ENCODE measurements at places on chromosomes 5 and 9.

DNA sequence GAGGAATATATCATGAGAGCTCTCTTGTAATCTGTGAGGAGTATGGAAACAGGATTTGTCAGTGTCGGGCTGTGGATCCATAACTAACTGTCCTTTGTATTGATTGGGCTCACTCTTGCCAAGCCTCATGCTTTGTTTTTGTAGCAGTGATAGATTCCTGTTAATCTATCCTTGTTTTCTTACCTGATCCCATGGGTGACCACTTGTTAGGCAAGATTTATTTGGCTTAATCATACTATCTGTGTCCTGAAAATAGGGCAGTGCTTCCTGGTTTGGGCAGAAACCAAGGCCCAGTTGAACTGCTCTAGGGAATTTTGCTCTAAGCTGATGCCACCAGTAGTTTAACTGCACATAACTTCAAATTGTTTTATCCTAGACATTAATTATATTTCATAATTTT is 6.1 kb downstream of the NDFIP1 start:
- DNase-seq: no peak

DNA sequence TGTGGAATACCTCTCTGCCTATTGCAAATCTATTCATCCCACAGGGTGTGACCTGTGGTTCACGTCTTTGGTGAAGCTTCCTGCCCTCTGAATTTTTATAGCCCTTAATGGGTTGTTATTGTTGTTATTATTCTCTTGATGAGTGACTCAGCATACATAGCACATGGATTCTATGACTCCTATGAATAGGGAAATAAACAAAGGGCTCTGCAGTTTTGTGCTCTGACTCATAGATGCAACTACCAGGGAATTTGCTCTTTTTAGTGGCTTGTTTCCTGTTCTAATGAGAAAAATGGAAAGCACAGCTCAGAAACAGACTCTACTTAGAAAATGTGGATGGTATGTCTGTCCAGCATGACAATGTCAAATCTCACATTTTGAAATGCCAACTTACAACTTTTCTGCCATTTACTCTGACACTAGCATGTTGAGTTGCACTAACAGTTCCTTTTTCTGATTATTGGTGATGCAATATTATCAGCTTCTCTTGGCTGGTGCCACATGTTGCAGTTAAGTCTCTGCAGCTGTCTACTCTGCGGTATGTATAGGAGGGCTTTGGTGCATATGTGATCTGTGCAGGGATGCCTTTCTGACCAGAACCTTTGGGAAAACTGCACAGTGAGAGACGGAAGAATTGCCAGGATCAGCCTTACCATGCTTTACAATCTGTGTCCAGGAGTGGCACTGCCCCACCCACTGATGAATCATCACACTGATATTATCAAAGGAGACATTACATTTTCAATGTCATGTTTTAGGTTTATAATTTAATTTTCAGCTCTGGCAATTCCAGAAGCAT is 996.4 kb upstream of the WWC1 start:
- no peak for DNase-seq

DNA sequence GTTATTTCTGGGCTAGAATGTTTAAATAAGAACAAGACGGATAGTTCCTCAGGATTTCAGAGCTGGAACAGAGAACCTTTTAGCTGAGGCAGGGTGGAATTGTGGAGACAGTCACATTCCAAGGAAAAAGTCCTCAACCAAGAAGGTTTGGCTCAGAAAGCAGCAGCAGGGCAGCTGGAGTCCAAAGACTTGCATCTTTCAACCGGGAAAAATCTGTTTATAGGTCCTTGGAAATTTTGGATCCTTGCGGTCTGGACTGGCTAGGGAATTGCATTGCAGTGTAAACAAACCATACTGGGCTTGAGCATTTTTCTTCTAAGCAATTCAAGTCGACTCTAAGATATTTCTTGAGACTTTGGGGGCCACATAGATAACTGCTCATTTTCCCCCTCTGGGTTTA is 40.8 kb upstream of the HMHB1 start:
- no peak for DNase-seq

GRCh38 chr9:107991581-107991980 is 502.0 kb upstream of the KLF4 start:
- DNase-seq: no peak

DNA sequence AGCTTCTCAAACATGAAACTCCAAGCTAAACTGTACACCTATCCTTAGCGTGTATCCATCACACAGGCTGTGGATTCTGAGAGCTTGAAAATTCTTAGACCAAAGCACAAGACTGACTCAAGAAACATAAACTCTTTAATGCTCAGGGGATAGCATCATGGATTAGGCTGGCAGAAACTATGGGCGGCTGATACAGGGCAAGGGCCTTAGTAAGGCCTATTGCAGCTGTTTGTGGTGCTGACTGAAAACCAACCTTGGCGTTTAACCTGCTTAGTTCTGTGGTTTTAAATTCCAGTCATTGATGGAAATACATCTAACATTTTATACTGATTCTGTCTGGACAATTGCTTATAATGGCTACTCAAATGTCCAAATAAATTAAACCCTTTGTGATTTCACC is 183.7 kb downstream of the TLR4 start:
- no peak for DNase-seq

GRCh38 chr5:149740866-149741459 is 10.9 kb downstream of the PPARGC1B start:
- no peak for DNase-seq

- DNase-seq: no peak
Measured at GRCh38 chr9:105908069-105908468, 213.7 kb downstream of the TMEM38B start.

- no peak for DNase-seq
Measured at GRCh38 chr5:140398379-140398811, 3.2 kb upstream of the ANKHD1 start.

DNA sequence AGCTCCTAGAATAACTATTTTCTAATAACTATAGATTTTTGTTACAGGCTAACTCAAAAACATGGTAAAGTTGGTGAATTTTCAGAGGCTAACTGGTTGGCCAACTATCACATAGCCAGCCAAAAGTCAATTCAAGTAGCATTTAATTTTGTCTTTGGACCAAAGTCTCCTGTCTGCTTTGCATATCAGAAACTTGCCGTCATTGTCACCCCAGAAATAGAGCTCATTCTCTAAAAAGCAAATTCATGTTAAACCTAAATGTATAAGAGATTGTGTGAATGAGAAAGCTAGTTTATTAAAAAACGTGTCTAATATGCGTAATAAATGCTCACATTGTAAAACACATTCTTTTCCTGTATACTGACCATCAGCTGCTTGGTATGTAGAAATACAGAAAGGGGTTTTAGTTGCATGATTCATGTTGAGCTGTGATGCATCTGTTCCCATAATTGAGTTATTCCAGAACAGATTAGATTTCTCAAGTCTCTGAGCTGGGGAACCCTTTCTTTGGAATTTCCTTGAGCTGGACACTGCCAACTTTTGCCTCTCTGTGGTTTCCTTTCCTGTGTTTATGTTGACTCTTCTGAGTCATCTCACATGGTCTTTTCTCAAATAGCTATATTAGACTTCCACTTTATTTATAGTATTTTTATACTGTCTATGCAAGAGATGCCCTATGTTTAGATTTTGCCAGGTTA is 7.3 kb downstream of the SRFBP1 start:
- DNase-seq: no peak

DNA sequence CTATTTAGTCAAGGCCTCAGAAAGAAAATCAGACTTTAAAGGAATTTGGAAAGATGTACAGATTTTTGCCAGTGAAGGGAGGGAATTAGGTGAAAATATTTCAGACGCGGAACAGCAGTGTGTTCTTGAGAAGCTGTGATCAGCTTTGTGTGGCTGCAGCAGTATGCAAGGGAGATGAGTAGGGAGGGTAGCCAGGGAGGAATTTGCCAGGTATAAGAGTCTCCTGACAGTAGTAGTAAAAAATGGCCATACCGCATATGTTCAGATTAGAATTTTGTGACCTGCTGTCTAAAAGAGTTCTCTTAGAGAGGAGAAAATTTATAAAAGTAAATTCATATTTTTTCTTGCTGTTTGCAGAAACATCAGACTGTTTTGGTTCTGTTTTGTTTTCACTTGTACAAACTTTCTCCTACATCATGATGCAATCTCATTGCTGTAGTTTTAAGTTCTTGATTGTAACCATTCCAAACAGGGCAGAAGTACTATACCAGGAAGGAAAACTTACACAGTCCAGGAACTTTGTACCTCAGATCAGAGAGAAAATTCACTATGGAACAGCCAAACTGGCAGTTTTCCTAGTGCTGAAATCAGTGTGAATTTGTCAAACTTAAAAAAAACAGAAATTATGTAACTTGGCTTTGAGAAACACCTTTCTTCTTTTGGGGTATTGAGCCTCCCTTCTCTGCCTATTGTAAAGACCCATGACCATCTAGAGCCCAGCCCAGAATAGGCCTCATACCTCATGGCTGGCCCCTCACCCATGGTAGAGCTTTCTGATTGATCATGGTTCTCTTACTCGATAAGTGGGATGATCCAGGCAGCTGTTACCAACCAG is 78.4 kb upstream of the NR3C1 start:
- no peak for DNase-seq

DNA sequence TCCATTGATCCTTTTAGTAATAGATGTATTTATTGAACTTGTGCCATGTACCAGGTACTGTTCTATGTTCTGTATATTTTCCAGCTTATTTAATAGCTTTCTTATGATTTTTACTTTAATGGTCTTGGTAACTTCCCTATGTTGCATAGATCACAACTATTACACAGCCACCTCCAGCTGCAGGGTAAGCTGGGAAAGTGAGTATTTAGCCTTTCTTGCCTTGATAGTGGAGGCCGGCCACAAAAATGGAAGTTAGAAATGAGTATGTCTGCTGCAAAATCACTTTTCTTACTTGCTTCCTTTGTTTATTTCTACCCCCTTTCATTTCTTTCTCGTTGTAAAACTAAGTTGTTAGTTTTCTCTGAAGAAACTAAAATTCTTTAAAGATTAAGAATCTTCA is 43.1 kb upstream of the ANKDD1B start:
- DNase-seq: no peak

GRCh38 chr9:107545036-107545435 is 55.5 kb upstream of the KLF4 start:
- no peak for DNase-seq

GRCh38 chr5:53063176-53063575 is 46.4 kb downstream of the MOCS2 start:
- no peak for DNase-seq

DNA sequence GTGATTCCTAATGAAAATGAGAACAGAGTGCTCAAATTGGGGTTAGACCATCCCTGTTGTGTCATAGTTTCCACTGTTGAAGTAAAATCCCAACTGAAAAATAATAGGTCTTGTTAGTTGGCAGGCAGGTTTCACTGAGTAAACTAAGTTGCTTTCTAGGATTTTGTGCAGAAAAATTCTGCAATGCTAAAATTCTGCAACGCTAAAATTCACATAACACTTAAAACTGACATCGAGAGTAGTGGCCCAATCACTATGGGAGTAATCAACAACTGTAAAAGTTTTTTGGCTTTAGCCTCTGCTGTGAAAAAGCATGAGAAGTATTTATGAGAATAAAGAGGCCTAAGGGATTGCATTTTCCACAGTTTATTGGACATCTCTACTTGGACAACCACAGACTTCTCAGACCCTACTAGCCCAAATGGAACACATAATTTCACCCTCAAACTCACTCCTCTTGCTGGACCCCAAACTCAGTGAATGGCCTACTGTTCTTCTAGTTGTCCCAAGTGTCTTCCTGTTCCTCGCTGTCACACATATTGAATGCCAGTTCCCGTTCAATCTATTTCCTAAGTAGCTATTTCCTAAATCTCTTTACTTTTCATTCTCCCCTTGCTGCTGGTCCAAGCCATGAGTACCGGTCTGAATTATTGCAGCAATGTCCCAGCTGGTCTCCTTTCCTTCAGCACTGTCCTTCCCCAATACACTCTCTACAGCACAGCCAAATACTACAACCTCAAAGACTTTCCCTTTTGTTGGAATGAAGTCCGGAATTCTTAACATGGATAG is 355.4 kb downstream of the PDE4D start:
- DNase-seq: no peak

DNA sequence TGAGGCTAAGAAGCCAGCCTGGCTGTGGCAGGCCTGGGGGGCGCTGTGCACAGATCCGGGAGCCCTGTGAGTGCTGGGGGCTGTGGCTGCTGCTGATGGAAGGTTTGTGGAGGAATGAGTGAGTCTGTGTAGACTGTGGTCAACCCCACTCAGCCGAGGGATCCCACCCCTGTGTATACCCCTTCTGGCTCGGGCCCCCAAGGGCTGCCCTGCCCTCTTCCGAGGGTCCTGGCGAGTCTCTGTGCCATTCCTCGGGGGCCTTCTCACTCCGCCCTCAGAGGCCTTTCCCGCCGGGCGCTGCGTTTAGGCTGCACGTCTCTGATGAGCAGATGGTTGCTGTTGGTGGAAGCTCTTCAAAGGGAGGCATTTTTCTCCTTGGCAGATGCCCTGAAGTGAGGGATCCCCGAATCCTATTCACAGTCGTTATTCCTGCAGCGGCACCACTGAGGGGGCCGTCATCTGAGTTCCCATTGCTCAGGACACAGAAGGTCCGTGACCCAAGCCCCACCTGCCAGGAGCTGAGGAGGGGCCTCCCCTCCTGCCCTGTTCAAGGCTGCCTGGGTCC is 94.1 kb downstream of the RXRA start:
- DNase-seq: no peak

DNA sequence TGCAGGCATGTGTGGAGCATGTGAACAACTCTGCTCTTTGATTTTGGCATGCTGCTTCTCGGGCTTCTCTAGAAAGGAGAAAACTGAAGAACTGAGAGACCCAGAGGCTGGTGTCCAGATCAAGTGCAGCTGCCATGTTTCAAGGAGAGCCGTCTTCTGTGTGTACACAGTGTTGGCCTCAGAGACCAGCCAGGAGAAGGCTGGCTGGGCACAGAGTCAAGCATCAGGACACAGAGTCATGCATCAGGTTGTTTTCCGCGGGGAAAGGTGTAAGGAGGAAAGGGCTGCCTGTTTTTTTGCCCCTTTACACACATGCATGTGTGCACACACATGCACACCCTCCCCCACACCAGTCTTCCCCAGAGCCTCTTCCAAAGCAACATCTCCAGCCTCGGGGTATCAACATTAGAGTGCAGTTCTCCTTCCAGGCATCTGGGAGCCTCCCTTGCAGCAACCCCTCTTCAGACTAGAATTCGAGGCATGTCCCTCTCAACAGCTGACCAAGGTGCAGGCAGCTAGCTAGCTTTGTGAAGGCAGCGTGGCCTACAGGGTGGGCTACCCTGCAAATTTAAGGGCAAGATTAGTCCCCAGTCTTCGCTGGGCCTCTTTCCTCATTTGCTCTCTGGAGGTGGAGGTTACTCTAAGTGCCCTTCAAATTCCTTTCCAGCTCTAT is 180.9 kb downstream of the AOPEP start:
- no peak for DNase-seq

GRCh38 chr5:78612227-78613150 is 36.1 kb downstream of the LHFPL2 start:
- DNase-seq: no peak
